ENCODE measurements at places on chromosomes 5 and 9.

DNA sequence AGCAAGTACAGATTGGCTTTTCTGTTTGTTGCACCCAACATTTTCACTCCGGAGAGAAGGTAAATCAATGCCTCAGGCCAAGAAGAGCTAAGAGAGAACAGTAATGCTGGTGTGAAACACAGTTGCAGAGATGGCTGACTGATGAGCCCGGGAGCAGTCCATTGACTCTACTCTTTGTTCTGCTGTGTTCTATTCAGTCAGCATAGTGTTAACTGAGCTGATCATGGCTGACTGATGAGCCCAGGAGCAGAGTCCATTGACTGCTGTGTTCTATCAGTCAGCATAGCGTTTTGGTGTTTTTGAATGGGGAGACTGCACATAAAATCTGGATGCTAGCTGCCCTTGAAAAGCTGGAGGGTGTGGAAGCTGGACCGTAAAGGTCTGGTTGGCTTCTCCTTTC is 141.4 kb downstream of the FRMD3 start:
- no peak overlapping the region for H3K27ac ChIP-seq
- no peaks in the 10 kb centered on the region for H3K4me1 ChIP-seq
- H3K36me3 ChIP-seq, result no peaks in the 10 kb centered on the region
- H3K27me3 ChIP-seq, result no peaks in the 10 kb centered on the region
- no peak overlapping the region for H3K4me3 ChIP-seq

DNA sequence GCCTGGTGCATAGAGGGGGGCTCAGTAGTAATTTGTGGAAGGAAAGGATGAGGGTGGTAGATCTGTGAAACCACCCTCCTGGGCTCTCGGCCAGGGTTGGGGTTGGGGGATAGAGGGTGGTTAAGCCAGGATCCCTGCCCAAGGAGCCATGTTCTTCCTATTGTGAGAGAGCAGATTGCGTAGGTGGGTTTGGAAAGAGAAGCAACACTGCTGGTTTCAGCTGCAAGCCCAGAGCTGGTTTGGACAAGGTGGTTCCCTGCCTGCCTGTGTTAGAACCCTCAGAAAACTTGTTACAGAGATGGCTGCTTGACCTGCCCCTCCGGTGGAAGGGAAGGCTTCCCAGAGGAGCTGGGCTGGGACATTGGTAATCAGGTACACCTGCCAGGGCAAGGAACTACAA is 131.2 kb upstream of the HAND1 start:
- peaks cover 16% of the 10 kb centered on the region for H3K27me3 ChIP-seq
- no peaks in the 10 kb centered on the region for H3K4me1 ChIP-seq
- no peak overlapping the region for H3K4me3 ChIP-seq
- H3K36me3 ChIP-seq, result no peaks in the 10 kb centered on the region

DNA sequence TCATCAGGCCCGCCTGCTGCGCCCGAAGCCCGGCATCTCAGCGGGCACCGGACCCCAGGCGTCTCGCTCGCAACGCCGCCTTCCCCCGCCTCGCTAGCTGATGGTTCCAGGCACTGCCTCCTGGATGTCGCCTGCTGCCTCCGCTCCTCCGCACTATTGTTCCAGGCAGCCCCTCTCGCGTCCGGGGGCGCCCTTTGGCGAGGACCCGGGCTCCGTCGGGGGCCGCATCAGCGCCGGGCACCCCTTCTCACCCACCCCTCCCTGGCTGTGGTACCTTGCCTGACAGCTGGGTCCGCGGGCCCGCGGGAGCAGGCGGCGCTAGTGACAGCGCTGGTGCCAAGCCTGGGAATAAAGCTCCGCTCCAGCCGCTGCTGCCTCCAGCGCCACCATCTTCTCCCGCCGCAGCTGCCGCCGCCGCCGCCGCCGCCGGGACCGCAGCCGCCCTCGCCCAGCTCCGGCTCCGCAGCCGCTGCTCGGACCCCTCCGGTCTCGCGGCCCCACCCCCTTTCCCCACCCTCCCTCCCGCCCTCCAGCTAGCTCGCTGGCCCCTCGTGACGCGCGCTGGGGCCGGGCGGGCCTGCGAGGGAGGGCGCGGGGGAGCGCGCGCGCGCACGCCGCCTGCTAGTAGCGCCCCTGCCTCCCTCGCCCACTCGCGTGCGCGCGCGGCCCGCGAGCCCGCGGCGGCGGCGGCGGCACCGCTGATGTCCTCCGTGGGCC is at the start of gene APBA1:
APBA1 (minus strand) TSS at position 493 of the 717 bp plus-strand sequence.
- H3K4me1 ChIP-seq, result peaks cover 6% of the 10 kb centered on the region
- DNase-seq, result peak; percentile 70
- H3K4me3 ChIP-seq, result peak within 1 kb of the TSS; percentile 54
- no peaks in the 10 kb centered on the region for H3K36me3 ChIP-seq
- peak within 1 kb of the TSS; percentile 26 for H3K27ac ChIP-seq

DNA sequence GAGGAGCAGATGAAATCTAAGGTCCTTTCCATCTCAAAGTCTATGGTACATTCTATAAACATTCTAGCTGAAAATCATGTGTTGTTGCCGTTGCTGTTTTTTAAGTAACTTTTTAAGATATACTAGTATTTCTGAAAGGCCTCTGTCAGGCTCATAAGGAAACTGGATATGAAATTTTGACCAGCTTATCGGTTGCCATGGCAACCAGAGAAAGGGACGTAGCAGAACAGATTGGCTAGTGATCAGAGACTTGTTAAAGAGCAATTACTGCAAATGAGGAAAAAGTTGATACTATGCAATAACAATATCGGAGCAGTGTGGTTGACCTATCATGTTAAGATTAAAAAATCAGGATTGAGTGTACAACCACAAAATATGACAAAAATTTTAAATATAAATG is 57.0 kb upstream of the RNF180 start:
- no peaks in the 10 kb centered on the region for H3K4me1 ChIP-seq
- H3K27ac ChIP-seq, result no peak overlapping the region
- H3K27me3 ChIP-seq, result no peaks in the 10 kb centered on the region
- no peak overlapping the region for H3K4me3 ChIP-seq

DNA sequence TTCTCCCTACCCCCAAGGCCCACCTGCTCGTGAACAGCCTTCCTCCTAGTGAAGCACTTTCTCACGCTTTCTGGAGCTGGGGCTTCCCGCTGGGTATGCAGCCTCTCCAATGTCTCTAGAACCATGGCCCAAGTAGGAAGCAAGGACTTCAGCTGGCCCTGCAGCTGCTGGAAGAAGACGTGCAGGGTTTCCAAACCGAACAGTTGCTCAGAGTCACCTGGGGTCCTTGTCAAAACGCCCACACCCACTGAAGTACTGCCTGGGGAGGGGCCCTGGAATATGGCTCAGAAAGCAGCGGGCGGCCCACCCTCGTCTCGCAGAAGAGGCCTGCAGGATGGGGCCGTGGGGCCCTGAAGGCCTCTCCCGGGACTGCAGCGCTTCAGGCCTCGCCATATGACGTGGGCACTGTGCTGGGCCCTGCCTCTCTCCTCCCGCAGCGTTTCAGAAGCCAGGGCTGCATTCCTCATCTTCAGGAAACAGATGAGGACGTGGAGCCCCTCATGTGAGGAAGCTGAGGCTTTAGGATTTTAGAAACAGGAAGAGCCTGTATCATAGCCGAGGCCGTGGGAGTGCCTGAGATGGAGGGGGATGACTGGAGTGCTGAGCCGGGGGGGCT is 116.0 kb upstream of the LMX1B start:
- H3K36me3 ChIP-seq, result no peaks in the 10 kb centered on the region
- H3K27me3 ChIP-seq, result peaks cover 3% of the 10 kb centered on the region
- H3K4me3 ChIP-seq, result no peak overlapping the region

- H3K27ac ChIP-seq, result no peak overlapping the region
- H3K27me3 ChIP-seq, result no peaks in the 10 kb centered on the region
- H3K36me3 ChIP-seq, result no peaks in the 10 kb centered on the region
- no peaks in the 10 kb centered on the region for H3K4me1 ChIP-seq
- no peak overlapping the region for H3K4me3 ChIP-seq
These were observed 22.2 kb upstream of the CEP78 start for GRCh38 chr9:78213712-78214111.

DNA sequence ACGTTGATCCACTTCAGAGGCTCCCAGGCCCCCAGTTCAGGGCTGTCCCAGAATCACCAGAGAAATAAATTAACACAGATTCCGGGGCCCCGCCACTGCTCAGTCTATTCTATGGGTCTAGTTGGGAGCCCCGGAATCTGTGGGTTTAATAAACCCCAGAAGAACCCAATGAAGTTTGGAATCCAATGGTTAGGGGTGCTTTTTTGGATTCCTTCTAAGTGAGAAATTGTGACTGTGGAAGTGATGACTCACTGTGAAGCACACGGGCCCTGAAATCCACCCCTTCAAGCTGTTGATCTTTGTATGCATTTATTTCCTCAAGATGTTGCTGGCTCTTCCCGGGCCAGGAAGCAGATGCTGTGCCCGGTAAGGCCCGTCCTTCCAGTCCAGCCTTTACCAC is 57.3 kb upstream of the SLC28A3 start:
- no peaks in the 10 kb centered on the region for H3K4me1 ChIP-seq
- DNase-seq, result peak; percentile 43
- H3K4me3 ChIP-seq, result no peak overlapping the region
- no peak overlapping the region for H3K27ac ChIP-seq
- no peaks in the 10 kb centered on the region for H3K36me3 ChIP-seq

GRCh38 chr5:89457411-89458331 is 574.7 kb upstream of the MEF2C start:
- no peak overlapping the region for H3K27ac ChIP-seq
- peak; percentile 85 for DNase-seq
- H3K36me3 ChIP-seq, result no peaks in the 10 kb centered on the region
- peaks cover 2% of the 10 kb centered on the region for H3K4me1 ChIP-seq

DNA sequence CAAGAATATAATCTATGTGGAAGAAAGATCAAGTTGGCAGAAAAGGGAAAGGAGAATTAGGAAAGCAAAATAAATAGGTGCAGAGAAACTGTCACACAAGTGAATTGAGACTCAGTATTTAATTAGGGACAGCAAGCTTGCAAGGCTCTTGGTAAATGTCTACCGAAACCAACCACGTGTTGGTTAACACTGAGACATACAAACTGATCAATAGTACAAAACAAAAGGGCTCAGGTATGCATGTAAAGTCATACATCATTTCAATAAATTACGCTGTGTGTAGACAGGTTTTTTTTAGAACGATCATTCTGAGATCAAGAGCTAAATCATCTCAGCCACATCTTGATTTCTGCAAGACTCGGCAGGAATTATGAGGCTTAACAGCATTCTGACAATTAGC is 225.4 kb downstream of the EBF1 start:
- no peak overlapping the region for H3K4me3 ChIP-seq
- no peaks in the 10 kb centered on the region for H3K36me3 ChIP-seq
- no peak for DNase-seq
- no peaks in the 10 kb centered on the region for H3K27me3 ChIP-seq

All from fibroblast of lung (primary cell).